Breast epithelium (tissue), 4 donors: ENCODE measurements at places on chromosomes 7 and 10. TPM values are rescaled to one million over a fixed set of nuclear protein-coding genes. Genes with fewer than 3 reads are reported as not detected.

Gene RP9
- total RNA-seq = 8.5 TPM

Gene PILRA
- total RNA-seq = 4.3 TPM

Gene RBP3
- not detected for total RNA-seq

Gene KEL
- 2.2 TPM for total RNA-seq

Gene NPVF
- total RNA-seq = not detected

Gene CDC14C
- total RNA-seq = not detected

Gene SCIN
- total RNA-seq = 1.3 TPM

Gene ZNF316
- total RNA-seq = 21.3 TPM

Gene PRSS37
- total RNA-seq = not detected

Gene PNLIPRP1
- not detected for total RNA-seq

Gene CCNJ
- total RNA-seq = 3.9 TPM

Gene CPXM2
- 16.7 TPM for total RNA-seq

Gene OR2A1
- 0.32 TPM for total RNA-seq
